Stimulated activated CD8-positive, alpha-beta memory T cell treated with anti-CD3 and anti-CD28 coated beads, Interleukin-15, amount 100 ng/mL, for 24 hours (primary cell): ENCODE measurements at places on chromosomes 2 and 18.

GRCh38 chr2:171798156-171798820, 95.8 kb downstream of the SLC25A12 start:
- DNase-seq = no peak

- no peak for DNase-seq
These were observed 858 bp upstream of the RTP5 start for GRCh38 chr2:241868661-241869081.

GRCh38 chr2:1518331-1518803, 105.1 kb downstream of the TPO start:
- DNase-seq = no peak

GRCh38 chr18:25314151-25314837, 37.7 kb downstream of the ZNF521 start:
- no peak for DNase-seq

DNA sequence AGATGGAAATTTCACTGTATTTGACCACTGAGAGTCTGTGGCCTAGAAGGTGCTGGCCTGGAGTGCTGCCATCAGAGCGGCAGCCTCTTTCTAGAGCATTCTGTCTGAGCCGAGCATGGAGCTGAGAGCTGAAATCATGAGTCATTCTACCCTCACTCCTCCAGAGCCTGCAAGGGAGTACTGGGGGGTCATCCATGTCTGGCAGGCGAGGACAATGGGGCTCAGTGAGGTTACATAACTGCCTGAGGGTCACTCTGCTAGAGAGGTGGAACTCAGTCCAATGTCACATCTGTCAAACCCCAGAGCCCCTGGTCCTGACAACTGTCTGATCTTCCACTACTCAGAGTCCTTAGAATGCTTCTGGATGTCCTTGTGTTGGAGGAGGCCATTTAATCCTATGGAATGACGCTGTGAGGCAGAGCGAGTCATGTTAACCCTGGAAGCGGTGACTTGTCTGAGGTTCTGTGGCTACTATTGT, 65.3 kb downstream of the HAUS1 start:
- no peak for DNase-seq

- DNase-seq = no peak
These were observed 5.8 kb upstream of the MEIS1 start for GRCh38 chr2:66428986-66429612.
